ENCODE measurements at places on chromosomes 6 and 20.
A peak's percentile ranks its signal among the peaks of the same experiment; 100 is the strongest.

DNA sequence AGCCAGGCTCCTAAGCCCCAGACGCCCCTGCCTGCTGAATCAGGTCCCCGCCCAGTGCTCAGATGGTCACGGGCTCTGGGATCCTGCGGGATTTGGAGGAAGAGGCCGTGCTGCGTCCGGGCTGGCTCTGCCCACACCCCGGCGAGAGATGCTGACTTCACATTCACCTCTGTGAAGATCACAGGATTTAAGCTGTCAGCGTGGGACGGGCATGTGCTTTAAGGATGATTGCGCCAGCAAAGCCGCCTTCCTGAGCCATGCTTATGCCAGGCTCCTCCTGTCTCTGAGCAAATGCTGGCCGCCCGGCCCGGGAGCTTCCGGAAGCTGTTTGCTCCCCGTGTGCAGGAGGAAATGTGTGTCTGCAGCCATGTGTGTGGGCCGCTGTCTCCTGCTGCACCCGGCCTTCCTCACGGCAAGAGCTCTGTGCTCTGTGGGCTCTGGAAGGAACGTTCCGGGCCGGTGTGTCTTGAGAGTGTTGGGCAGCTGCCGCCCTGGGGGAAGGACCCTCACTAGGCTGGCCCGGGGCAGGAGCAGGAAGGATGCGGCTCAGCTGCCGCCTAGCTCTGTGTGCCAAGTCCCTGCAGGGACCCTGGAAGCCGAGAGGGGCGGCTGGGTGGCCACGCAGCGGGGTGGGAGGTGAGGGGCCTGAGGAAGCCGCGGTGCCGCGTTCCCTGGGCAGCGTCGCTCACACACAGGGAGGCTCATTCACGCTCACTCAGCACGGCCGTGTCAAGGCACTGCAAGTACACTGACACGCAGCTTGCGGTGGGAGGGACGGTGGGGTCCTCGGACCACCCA is 19.0 kb upstream of the BHLHE23 start:
- DNase-seq, result peak; percentile 69

DNA sequence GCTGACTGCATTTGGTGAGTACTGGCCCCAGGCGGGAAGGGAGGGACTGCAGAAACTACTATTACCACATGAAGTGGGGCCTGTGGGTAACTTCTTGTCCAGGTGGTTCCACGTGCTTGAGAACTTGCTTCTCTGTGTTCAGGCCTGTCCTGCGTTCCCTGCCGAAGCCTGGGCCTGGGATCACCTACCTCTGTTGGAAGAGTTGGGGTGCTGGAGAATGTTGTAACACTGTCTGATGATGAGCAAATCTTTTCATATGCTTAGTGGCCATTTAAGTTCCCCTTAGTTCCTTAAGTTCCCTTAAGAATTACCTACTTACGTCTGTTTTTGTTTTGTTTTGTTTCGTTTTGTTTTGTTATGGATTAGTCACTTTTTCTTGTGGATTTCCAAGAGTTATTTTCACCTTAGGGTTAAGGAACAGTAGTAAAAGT is 154.4 kb downstream of the DTNBP1 start:
- no peak for DNase-seq

DNA sequence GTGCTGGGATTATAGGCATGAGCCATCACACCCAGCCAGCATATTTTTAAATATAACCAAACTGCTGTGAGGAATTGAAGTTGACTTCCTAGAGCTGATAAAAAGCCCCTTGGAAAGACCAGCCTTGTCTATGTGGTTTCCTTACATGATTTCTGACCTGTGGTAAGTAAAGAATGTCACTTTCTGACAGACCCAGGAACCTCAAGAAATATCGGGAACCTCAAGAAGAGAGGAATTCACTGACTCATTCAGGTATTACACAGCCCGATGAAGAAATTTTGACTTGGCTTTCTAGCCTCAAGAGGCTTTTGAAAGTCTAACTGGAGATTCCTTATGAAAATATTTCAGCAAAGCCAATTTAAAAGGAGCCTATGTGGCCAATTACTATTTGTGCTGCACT is 71.8 kb downstream of the FOXF2 start:
- DNase-seq, result no peak

DNA sequence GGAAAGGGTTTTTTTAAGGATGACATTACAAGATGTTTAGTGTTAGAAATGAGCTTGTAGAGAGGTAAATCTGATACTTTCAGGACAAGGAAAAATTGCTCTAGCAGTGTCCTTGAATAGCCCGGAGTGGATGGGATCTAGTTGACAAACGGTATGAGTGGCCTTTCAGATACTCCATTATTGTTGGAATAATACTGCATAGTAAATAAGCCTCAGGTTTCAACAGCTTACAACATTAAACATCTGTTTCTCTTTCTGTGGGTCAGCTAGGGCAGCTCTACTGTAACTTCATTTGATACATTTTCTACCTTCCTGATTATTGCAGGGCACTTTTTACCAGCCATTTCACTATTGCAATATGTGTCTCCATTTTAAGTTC is 118.0 kb downstream of the B3GAT2 start:
- DNase-seq, result no peak

DNA sequence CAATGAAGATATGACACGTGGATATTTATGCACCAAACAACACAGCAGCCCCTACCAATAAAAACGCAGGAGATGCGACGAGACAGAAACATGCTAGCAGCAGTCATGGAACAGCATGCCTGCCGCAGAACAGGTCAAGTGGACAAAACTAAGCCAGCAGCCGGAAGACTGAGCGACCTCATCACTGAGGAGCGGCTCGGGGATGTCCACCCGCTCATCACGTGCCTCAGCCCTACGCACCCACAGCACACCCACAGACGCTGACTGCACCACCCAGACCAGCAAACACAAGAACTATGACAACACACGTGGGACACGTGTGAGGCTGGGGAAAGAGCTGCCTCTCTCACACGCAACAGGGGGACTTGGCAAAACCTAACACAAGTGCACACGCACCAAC is 81.7 kb downstream of the TAF4 start:
- no peak for DNase-seq

DNA sequence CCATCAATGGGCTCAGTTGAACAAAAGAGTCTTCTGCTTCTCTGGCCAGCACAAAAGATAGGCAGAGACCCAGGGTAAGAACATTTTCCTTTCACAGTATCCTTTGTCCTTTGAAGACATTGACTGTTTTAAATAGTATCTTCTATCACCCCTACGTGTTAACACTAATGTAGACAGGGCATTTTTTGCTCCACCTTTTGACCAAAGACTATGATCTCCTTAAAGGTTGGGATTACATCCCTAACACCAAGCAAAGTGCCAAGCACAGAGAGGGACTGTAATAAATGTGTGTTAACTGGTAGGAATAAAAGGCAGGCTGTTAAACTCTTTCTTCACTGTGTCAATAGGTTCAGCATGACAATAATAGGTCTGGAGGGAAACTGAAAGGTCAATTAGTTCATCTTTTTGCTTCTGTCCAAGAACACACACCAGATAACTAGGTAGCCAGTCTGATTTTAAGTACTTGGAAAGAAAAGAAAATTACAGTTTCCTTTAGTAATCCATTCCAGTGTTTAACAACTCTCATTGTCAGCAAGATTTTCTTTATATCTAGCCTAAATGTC is 63.6 kb upstream of the NOX3 start:
- no peak for DNase-seq

DNA sequence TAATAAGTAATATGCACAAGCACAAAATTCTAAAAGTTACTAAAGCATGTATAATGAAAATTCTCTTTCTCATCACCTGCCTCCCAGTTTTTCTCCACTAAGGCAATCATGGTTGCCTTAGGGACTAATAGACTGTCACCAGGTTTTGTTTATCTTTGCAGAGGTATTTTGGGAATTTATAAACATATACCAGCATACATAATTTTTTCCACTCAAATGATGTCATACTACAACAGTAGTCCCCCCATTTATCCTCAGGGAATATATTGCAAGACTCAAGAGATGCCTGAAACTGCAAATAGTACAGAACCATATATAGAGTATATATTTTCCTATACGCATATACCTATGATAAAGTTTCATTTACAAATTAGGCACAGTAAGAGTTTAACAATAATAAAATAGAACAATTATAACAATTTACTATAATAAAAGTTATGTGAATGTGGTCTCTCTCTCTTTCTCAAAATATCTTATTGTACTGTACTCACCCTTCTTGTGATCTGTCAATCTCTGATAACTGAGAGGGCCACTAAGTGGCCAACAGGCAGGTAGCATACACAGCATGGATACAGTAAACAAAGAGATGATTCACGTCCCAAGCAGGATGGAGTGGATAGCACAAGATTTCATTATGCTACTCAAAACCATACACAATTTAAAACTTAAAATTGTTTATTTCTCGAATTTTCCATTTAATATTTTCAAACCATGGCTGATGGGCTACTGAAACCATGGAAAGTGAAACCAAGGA is 19.7 kb downstream of the RBL1 start:
- DNase-seq, result no peak

GRCh38 chr20:43658069-43658722 is 8.7 kb upstream of the MYBL2 start:
- DNase-seq, result no peak

GRCh38 chr20:2873747-2874041 is 413 bp downstream of the PTPRA start:
- peak; percentile 79 for DNase-seq

DNA sequence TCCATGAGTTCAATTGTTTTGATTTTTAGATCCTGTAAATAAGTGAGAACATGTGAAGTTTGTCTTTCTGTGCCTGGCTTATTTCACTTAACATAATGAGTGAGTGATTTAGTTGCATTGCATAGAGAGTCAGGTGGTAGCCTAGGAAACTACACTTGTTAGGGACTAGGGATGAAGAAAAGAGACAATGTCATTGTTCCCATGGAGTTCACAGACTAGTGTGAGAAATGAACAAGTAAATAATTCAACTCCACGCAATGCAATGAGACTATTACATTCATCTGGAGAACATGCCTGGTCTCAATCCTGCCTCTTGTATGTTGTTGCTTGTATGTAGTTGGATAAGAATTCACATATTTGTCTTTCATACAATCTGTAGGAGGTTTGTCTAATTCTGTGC is 76.3 kb upstream of the B3GAT2 start:
- DNase-seq, result no peak

GRCh38 chr6:26457264-26457805 is 420 bp upstream of the BTN2A1 start:
- no peak for DNase-seq

DNA sequence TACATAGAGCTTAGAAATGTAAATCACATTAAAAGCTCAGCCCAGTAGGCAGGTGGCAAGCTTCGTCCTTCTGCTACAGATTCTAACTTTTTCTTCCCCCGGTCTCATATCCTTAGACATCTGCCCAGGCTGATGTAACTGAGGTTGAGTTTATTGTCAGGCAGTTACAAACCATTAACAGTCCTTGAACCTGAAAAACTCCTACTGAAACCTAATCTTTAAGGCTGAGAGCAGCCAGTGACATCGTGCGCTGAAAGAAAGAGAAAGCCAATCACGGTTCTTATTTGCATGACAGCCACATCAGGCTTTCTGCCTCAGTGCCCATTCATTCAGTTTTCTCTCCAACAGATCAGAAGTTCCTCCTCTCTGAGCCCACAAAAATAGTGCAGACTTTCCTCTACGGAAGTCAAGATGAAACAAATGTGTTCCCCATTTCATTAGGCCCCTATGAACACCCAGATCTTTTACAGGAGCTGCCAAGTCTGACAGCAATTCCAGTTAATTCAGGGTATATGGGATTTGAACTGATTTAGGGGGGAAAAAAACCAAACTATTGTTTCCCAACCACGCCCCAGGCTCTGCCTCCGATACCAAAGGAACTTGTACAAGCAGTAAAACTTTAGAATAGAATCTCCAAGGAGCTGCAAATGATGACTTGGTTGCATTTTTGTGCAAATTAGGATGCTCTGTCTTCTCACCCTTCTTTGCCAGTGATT is at the start of gene NHSL1:
Gene NHSL1 (minus strand): TSS at position 192 of the 716 bp plus-strand sequence. CDS start 204 bp downstream, outside the sequence.
- DNase-seq, result no peak

GRCh38 chr20:54548849-54549248 is 73.5 kb downstream of the DOK5 start:
- no peak for DNase-seq

DNA sequence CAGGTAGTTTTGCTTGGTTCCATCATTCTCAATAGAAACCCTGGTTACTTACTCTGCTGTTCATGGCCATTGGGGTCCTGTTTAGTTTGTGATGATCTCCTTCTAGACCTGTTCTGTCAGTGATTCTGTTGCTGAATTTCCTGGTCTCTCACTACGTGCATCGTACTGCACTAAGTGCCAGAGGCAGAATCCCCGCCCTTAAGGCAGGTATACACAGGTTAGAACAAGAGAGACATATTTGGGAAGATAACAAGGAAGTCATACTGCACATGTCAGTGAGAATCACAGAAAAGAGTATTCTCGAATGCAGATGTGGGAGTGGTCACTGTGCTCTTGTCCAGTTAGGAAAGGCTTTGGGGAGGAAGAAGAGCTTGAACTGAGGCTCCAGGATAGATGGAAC is 148.1 kb upstream of the MYLIP start:
- no peak for DNase-seq

DNA sequence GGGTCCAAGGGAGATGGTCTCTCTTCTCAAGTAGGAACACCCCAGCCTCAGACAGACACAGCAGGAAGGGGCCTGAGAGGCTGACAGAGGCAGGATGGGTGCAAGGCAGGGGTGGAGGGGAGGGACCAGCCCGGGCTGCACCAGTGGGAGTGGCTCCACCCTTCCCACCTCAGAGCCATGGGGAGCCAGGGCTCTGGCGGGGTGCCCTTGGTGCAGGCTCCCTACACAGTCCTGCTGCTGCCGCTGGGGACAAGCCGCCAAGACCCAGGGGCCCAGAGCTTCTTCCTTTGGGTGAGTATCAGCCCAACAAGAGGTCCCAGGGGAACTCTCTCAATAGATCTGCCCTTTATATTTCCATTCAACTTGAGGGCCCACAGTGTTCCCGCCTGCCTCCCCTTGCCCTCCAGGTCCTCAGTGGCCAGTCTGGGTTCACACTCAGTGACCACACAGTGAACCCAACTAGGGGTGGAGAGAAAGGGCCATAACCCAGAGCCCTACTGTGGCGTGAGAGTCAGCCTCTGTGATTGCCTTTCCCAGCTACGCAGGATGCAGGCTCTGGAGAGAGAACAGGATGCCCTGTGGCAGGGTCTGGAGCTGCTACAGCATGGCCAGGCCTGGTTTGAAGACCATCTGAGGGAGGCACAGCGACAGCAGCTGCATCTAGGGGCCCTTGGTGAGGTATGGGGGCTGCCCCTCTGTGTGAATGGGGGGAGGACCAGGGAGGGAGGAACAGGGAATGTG is 592 bp downstream of the SAPCD1 start:
- no peak for DNase-seq

DNA sequence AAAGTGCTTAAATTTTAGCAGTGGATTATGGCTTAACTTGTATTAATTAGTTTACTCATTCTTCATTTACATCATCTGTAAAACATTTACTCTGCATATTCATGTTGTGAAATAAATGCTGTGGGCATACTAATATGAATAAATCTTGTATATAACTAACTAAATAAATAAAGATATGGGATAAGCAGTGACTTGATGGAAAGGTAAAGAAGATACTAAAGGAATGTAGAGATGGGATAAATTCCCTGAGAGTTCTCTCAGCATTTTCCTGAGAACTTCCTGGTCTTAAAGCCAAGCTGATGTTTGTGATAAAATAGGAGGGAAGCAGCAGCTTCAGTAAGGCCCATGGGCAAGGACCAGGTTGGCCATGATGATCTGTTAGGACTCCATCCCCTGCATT is 652.1 kb downstream of the RNF144B start:
- DNase-seq, result no peak

All from NB4 (cell line).